ENCODE measurements at places on chromosomes 2 and 18.

- peak; percentile 13 for DNase-seq
Observed at GRCh38 chr18:39571511-39571910, 2005.9 kb upstream of the CELF4 start.

DNA sequence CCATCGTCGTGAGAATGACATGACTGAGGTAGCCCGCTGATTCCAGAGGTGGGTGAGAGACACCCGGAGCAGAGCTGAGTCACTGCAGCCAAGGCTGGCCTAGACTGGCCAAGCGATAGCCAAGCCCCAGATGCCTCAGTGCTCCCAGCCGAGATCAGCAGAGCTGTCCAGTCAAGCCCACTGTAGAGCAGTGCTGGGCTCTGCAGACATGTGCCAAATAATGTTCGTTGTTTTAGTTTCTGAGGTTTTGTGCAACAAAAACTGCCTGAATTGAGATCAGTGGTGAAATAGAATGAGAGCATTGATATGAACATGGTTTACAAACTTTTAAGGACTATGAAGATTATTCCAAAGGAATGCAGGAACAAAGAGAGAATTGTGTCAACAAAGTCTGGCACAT, 42.1 kb downstream of the INSIG2 start:
- no peak for DNase-seq

DNA sequence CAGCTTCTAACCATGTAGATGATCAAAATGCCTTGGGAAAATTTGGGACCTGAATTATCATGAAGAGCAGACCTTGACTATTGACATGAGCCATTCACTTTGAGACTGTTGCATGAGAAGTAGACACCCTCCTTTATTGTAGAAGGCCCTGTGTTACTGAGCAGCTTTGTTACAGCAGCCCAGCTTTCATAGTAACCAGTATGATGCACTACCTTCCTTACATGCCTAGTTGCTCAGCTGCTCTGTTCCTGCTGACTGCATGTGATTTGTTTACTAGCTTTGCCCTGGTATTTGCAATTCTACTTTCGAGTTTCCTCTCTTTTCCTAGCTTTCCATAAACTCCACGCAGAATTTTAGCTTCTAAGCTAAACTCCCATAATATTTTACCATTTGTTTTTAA, 11.2 kb upstream of the FN1 start:
- DNase-seq: no peak

- peak; percentile 27 for DNase-seq
Observed at GRCh38 chr2:241354668-241355658, 1.1 kb upstream of the FARP2 start.

GRCh38 chr2:100404411-100404810, 13.1 kb downstream of the CHST10 start:
- DNase-seq: no peak

Measured in NCI-H510A treated with DMSO at 0.1 percent for 48 hours (cell line).